ENCODE measurements at places on chromosomes 1 and 21.

DNA sequence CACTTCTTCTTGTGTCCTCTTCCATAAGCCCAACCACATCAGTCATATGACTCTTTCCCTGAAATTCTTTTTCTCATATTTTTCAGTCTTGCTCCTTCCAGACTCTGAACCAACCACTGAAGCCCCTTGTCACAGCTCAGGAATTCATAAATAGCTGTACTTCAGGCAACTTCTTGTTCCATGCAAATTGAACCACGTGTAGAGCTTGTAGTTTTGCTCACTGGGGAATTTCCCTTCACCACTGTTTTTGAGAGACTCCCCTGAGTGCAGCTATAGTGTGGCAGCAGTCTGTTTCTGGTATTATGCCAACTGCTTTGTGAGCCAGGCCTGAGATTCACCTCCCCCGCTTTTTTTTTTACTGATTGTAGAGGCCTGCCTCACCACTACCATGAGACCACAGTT lies 150.3 kb upstream of the SPAG17 start:
- DNase-seq = no peak

GRCh38 chr1:47635111-47635510 lies 197.3 kb downstream of the FOXD2 start:
- no peak for DNase-seq

DNA sequence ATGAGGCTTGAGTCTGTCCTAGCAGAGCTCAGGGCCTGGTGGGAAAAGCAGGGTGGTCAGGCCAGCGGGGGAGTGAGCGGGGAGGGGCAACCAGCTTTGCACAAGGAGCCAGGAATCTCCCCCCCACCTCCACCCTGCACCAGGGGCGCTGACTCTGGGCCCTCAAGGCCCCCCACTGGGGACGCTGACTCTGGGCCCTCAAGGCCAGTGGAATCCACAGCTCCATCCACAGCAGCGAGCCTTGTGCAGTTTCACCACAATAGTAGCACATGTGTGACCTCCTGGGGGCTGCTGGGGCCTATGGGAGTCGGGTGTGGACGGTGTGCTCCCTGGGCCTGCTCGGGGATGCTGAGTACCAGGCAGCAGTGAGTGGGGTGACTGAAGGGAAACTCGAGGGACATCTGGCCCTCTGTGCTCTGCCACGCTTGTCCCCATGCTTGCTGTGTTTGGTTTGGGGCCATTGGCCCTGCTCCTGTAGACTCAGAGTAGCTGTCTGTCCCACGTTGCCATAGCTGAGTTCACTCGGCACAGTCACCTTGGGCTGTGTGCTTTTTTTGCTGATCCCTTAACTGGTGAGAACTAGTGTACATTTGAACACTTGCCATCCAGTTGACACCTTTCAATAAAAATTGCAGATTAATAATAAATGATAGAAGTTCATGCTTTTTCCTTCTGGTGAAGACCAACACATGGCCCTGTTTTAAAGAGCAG lies 89.2 kb downstream of the ADARB1 start:
- DNase-seq = no peak

- DNase-seq = no peak
Measured at GRCh38 chr1:902802-903201, 20.9 kb upstream of the SAMD11 start.

DNA sequence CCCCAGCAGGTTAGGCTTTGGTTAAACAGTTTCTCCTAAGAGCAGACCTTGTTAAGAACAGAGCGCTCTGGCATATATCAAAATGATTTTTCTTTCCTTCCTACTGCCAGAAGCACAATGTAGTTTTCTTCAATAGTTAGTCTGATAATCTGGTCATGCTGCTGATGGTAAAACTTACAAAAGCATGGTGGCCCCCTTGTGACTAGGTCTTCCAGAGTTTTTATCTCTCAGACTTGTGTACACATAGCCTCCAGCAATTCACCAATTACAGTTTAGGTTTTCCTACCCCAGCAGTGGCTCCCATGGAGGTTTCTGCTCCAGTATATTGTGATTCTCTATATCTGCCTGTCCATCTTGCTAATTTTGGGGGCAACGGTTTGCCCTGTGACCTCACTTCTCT lies 73.3 kb upstream of the DPH5 start:
- DNase-seq = no peak

GRCh38 chr1:154499446-154499845 lies 2.6 kb upstream of the TDRD10 start:
- peak; percentile 15 for DNase-seq

DNA sequence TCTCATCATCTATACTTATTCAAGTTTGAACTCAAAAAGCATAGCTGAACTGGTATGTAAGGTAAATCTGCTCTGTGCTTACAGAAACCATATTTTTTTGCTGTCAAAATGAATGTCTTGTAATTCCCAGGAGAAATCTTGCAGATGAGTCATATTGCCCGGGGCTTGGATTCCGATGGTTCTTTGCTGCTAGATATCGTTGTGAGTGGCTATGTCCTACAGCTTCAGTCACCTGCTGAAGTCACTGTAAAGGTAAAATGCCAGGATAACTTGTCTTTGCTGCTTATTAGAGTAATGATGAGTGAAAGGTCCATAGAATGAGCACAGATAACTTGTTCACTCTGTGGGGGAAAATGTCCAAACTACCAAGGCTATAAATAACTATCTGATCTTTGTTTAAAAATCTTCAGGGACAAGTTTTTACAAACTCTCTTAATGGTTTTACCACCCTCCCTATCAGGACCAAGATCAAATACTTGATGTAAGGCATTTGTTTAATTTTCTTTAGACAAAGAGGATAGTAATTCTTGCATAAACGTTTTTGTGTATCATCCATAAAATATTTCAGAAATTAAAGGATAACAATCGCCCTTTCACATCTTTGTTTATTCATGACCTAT lies 222.3 kb downstream of the TPR start:
- DNase-seq = no peak

GRCh38 chr1:22528451-22528850 lies 34.8 kb upstream of the EPHA8 start:
- DNase-seq = no peak

- DNase-seq = no peak
Measured at GRCh38 chr21:43911935-43912487, 47.0 kb downstream of the AGPAT3 start.

DNA sequence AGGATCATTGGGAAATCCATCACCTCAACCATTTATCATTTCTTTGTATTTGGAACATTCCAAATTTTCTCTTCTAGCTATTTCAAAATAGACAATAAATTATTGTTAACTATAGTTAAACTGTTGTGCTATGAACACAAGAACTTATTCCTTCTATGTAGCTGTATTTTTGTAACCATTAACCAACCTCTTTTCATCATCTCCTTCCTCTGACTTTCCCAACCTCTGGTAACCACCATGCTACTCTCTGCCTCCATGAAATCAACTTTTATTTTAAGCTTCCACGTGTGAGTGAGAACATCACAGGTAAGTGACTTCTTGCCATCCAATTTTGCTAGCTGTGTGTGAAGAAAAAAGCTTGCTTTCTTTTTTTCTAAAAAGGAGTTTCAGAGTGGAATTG lies 418 bp downstream of the IFI44L start:
- DNase-seq = no peak

GRCh38 chr1:147820761-147821297 lies 60.4 kb upstream of the GJA5 start:
- no peak for DNase-seq

DNA sequence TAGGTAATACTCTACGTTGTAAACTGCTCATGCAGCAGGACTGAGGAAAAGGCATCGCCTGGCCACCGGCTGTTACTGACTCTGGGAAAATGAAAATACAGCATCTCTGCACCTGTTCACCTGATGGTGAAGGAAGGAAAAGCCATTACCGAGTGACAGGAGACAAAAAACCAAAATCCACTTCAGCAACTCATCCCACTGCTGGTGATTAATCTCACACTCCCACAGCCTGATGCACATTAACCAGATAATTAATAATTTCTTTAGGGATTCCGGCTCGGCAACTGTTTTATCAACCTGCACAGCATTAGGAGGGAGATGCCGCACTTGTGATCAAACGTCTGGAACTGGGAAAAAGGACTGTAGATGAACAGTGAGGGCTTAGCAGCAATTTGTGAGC lies 183.9 kb upstream of the ESRRG start:
- DNase-seq = no peak

GRCh38 chr1:14634486-14634885 lies 36.0 kb downstream of the KAZN start:
- DNase-seq = no peak

DNA sequence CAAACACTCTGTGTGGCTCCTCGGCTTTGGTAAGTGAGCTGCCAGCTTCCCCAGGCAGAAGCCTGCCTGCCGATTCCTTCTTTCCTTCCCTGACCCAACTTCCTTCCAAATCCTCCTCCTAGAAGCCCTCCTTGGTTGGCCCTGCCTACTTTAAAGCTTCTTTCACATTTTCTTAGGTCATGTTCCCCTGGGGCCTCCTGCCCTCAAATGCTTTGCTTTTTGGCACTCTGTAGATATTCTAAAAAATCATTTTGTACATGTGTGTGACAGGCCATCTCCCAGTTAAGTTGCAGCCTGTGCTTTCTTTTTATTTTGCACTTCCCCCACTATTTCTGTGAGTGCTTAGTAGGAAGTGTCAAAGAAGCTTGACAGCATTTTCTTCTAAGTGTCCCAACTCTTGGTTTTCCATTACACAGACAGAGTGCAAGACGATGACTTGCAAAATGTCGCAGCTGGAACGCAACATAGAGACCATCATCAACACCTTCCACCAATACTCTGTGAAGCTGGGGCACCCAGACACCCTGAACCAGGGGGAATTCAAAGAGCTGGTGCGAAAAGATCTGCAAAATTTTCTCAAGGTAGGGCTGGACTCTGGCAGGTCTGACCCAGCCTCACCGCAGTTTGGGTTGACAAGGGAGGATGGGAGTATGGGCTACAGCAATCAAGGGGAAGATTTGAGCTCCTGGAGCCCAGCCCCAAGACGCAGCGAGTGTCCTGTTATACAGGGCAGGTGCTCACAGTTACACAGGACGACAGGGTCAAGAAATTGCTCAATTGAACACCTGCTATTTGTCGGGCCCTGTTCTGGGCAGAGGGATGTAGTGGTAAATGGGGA lies at the start of gene S100A9:
Gene S100A9 (plus strand): TSS at position 2 of the 838 bp plus-strand sequence. CDS start 430 bp downstream, at position 432.
- no peak for DNase-seq

- DNase-seq = no peak
Measured at GRCh38 chr1:21913258-21913657, 23.9 kb downstream of the HSPG2 start.

GRCh38 chr1:81186261-81186660 lies 614.5 kb upstream of the ADGRL2 start:
- no peak for DNase-seq

- DNase-seq = peak; percentile 69
Measured at GRCh38 chr1:983798-984475, 2.0 kb upstream of the PERM1 start.

- DNase-seq = no peak
Measured at GRCh38 chr1:153717330-153717729, 10.5 kb upstream of the INTS3 start.

GRCh38 chr21:42374864-42375499 lies 8.6 kb upstream of the TFF1 start:
- no peak for DNase-seq

DNA sequence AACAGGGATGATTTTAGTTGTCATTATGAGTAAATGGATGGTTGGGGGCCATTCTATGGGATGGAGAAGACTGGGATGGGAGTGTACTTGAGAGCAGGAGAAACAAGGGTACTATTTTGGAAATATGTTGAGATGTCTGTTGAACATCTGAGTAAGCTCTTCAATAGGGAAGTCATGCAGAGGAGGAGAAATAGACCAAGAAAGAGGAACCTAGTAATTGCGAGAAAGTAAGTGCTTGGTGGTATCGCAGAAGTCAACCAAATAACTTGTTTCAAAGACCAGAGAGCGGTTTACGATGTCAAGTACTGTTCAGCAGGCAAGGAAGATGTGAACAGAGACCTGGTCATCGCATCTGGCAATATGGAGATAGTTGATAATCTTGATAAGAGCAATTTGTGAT lies 22.4 kb upstream of the CHRM3 start:
- no peak for DNase-seq

GRCh38 chr1:906600-907420 lies 16.9 kb upstream of the SAMD11 start:
- DNase-seq = no peak

GRCh38 chr1:116159177-116159576 lies 48.0 kb downstream of the MAB21L3 start:
- DNase-seq = no peak

- no peak for DNase-seq
Measured at GRCh38 chr1:214027498-214027897, 39.7 kb downstream of the PROX1 start.

GRCh38 chr1:66768965-66769364 lies 16.7 kb downstream of the DYNLT5 start:
- DNase-seq = no peak

All from stimulated activated CD4-positive, alpha-beta T cell treated with anti-CD3 and anti-CD28 coated beads, Interleukin-15, amount 100 ng/mL, for 24 hours (primary cell).